NCI-H460 (cell line): ENCODE measurements at places on chromosomes 11 and 22. TPM values are rescaled to one million over a fixed set of nuclear protein-coding genes. Genes with fewer than 3 reads are reported as not detected.

The RBMXL2 gene
- total RNA-seq: not detected in 2 replicates

The NLRP14 gene
- total RNA-seq: 0.07 and 0.23 TPM in 2 replicates

The ADAMTS8 gene
- 0.02 and 0.29 TPM in 2 replicates for total RNA-seq

The DBX1 gene
- total RNA-seq: not detected in 2 replicates

The MAP6 gene
- 0.05 TPM in 1 of 2 replicates, not detected in the other for total RNA-seq

The BCO2 gene
- total RNA-seq: 0.50 and 1.0 TPM in 2 replicates

The ARAP1 gene
- 20.0 and 24.8 TPM in 2 replicates for total RNA-seq

The NAV2 gene
- total RNA-seq: 15.6 and 19.9 TPM in 2 replicates

The GRIK4 gene
- not detected in 2 replicates for total RNA-seq

The CRYBB3 gene
- not detected in 2 replicates for total RNA-seq

The PRODH gene
- 0.23 and 0.40 TPM in 2 replicates for total RNA-seq

The ANKK1 gene
- 0.12 TPM in 1 of 2 replicates, not detected in the other for total RNA-seq
